ENCODE measurements at places on chromosomes 12 and 14. TPM values are rescaled to one million over a fixed set of nuclear protein-coding genes. Genes with fewer than 3 reads are reported as not detected.

ANKRD33 gene
- 0.14 TPM for total RNA-seq

SLC7A7 gene
- 2.8 TPM for total RNA-seq

OTOGL gene
- 0.26 TPM for total RNA-seq

GRCh38 chr12:1915082-1915968 lies 3.1 kb downstream of the CACNA2D4 start:
- no peaks in the 10 kb centered on the region for H3K27me3 ChIP-seq
- no peaks in the 10 kb centered on the region for H3K4me1 ChIP-seq
- H3K27ac ChIP-seq, result no peak overlapping the region
- H3K4me3 ChIP-seq, result no peak overlapping the region

DNA sequence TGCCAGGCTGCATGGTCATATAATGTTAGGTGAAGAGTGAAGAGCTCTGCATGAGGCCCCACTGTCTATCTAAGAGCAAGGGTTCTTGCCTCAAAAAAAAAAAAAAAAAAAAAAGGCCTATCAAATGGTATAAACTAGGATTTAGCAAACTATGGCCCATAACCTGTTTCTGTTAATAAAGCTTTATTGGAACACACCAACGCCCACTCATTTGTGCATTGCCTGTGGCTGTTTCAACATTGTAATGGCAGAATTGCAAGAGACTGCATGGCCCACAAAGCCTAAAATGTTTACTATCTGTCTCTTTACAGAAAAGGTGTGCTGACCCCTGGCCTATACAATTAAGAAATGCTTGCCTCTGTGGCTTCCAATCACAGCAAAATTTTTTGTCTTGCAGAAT lies 12.8 kb downstream of the PLEKHG7 start:
- H3K36me3 ChIP-seq, result no peaks in the 10 kb centered on the region
- no peak for DNase-seq
- H3K4me3 ChIP-seq, result no peak overlapping the region
- no peaks in the 10 kb centered on the region for H3K4me1 ChIP-seq
- H3K27me3 ChIP-seq, result no peaks in the 10 kb centered on the region

DNA sequence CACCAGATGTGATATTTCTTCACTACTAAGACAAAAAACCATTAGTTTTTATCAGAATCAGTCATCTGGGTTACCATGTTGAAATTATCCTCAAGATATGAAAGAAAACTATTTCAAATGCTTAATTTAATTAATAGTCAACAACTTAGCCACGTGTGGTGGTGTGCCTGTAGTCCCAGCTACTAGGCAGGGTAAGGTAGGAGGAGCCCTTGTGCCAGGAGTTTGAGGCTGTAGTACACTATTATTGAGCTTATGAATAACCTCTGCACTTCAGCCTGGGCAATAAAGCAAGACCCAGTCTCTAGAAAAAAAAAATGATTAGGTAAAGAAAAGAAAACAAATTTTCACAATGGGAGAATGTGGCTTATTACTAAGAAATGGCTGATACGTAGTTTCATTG lies 33.4 kb downstream of the MRPL42 start:
- H3K4me1 ChIP-seq, result no peaks in the 10 kb centered on the region
- H3K27ac ChIP-seq, result no peak overlapping the region
- H3K4me3 ChIP-seq, result no peak overlapping the region
- DNase-seq, result no peak

DNA sequence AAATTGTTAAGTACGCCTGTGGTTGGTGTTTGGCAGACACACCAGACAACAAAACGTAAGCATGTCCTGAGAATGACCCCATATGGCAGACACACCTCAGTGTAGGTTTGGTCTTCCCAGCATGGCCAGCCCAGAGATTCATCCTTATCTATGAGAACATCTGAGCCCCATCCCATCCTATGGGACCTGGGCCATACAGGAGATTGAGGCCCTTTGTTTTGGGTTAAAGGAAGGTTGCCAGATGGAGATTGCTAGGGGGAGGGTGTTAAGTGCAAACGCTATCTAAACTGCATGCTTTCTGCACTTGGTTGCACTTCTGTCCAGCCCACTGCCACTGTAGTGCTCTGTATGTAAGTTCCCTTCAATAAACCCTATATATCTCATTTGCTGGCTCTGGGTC lies 4.1 kb upstream of the PCNX4 start:
- H3K4me3 ChIP-seq, result no peak overlapping the region
- H3K27ac ChIP-seq, result no peak overlapping the region
- H3K4me1 ChIP-seq, result no peaks in the 10 kb centered on the region
